Thoracic aorta endothelial cell (primary cell): ENCODE measurements at places on chromosomes 6 and 20. TPM values are rescaled to one million over a fixed set of nuclear protein-coding genes. Genes with fewer than 3 reads are reported as not detected.

SEL1L2 gene
- total RNA-seq, result not detected in 2 replicates

NANP gene
- total RNA-seq, result 12.8 and 12.9 TPM in 2 replicates

TXNDC5 gene
- total RNA-seq, result 1,076 and 1,605 TPM in 2 replicates

C20orf96 gene
- total RNA-seq, result 3.2 and 4.9 TPM in 2 replicates

LAMA4 gene
- total RNA-seq, result 444 and 607 TPM in 2 replicates

PHACTR3 gene
- not detected in 2 replicates for total RNA-seq

C20orf144 gene
- 0.07 and 0.13 TPM in 2 replicates for total RNA-seq

FAM184A gene
- total RNA-seq, result 0.66 and 1.1 TPM in 2 replicates

APOBEC2 gene
- total RNA-seq, result not detected in 2 replicates

IL17F gene
- not detected in 2 replicates for total RNA-seq

HTR1E gene
- total RNA-seq, result not detected in 2 replicates

GMDS gene
- total RNA-seq, result 27.0 and 27.5 TPM in 2 replicates

STX11 gene
- total RNA-seq, result 7.0 and 11.3 TPM in 2 replicates

PFDN4 gene
- total RNA-seq, result 134 and 136 TPM in 2 replicates

CARMIL1 gene
- 9.3 and 12.5 TPM in 2 replicates for total RNA-seq

MLN gene
- total RNA-seq, result not detected in 2 replicates

SNX21 gene
- 19.8 and 22.3 TPM in 2 replicates for total RNA-seq

PGC gene
- not detected in 2 replicates for total RNA-seq

DEF6 gene
- 0.13 and 0.65 TPM in 2 replicates for total RNA-seq

IGF2R gene
- 65.0 and 69.5 TPM in 2 replicates for total RNA-seq

SPAG4 gene
- total RNA-seq, result 6.5 and 7.8 TPM in 2 replicates

EPB41L1 gene
- 8.1 and 9.0 TPM in 2 replicates for total RNA-seq

PAK5 gene
- not detected in 2 replicates for total RNA-seq

STK4 gene
- total RNA-seq, result 37.5 and 48.5 TPM in 2 replicates

LST1 gene
- 0.29 and 0.40 TPM in 2 replicates for total RNA-seq

DOK5 gene
- 2.7 and 10.4 TPM in 2 replicates for total RNA-seq

DLL1 gene
- total RNA-seq, result 1.2 TPM in 2 replicates

PRDM13 gene
- total RNA-seq, result not detected in 2 replicates

JPH2 gene
- not detected in 2 replicates for total RNA-seq

HMGCLL1 gene
- total RNA-seq, result 0.40 TPM in 1 of 2 replicates, not detected in the other
